ENCODE measurements at places on chromosomes 4 and X. TPM values are rescaled to one million over a fixed set of nuclear protein-coding genes. Genes with fewer than 3 reads are reported as not detected.

- no peak overlapping the region for H3K27ac ChIP-seq
- H3K4me3 ChIP-seq = no peak overlapping the region
- H3K36me3 ChIP-seq = no peaks in the 10 kb centered on the region
Observed at GRCh38 chrX:23434356-23434884, 99.8 kb downstream of the PTCHD1 start.

Gene RASL11B
- total RNA-seq = not detected

DNA sequence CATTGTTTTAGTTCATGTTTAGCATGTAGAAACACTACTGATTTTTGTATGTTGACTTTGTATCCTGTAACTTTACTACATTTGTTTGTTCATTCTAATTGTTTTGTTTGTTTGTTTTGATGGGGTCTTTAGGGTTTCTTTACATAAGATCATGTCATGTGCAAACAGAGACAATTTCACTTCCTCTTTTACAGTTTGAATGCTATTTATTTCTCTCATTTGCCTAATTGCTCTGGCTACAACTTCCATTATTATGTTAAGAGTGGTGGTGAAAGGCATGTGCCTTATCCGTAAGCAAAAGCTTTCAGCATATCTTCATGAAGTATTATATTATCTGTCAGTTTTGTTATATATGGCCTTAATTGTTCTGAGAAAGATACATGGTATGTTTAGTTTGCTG lies 571.1 kb downstream of the PCDH7 start:
- no peak for DNase-seq
- no peaks in the 10 kb centered on the region for H3K4me1 ChIP-seq
- no peak overlapping the region for H3K27ac ChIP-seq
- H3K36me3 ChIP-seq = no peaks in the 10 kb centered on the region
- no peaks in the 10 kb centered on the region for H3K27me3 ChIP-seq

Gene SMPX
- total RNA-seq = not detected

DNA sequence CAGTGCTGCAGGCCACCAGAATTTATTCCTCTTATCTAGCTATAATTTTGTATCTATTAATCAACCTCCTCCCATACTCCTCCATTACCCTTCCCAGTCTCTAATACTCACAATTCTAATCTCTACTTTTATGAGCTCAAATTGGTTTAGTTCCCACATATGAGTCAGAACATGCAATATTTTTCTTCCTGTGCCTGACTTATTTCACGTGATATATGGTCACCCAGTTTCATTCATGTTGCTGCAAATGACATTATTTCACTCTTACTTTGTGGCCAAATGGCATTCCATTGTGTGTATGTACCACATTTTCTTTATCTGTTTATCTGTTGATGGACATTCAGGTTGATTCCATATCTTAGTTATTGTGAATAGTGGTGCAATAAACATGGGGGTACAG lies 483.5 kb downstream of the ACTRT1 start:
- no peak overlapping the region for H3K27ac ChIP-seq
- H3K4me3 ChIP-seq = no peak overlapping the region
- H3K27me3 ChIP-seq = no peaks in the 10 kb centered on the region

- H3K36me3 ChIP-seq = no peaks in the 10 kb centered on the region
- H3K4me3 ChIP-seq = no peak overlapping the region
- no peaks in the 10 kb centered on the region for H3K27me3 ChIP-seq
- no peak overlapping the region for H3K27ac ChIP-seq
- no peaks in the 10 kb centered on the region for H3K4me1 ChIP-seq
Observed at GRCh38 chr4:51895158-51895557, 52.2 kb downstream of the DCUN1D4 start.

Gene SH2D1A
- total RNA-seq = 24.6 TPM

DNA sequence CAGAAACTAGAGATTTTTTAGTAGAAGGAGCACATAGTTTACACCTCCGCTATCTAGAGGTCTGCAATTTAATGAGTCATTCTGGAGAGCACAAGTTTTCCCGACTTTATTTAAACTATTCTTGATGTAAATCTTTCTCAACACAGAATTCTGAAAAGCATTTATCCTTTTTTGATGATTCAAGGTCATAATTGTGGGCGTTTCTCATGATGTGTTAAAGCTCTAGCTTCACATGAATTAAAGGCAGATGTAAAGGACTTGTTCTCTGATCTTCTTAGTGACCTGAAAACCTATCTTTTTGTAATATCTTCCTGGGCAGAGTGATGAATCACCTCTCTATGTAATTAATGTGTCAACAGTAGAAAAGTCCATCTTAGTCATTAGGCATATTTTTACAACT lies 128.8 kb downstream of the COMMD8 start:
- no peak for DNase-seq
- H3K36me3 ChIP-seq = no peaks in the 10 kb centered on the region
- H3K4me1 ChIP-seq = no peaks in the 10 kb centered on the region
- no peak overlapping the region for H3K4me3 ChIP-seq

Gene DAPP1
- 20.7 TPM for total RNA-seq

GRCh38 chrX:15492469-15492868 lies 664 bp downstream of the PIR start:
- no peak overlapping the region for H3K27ac ChIP-seq
- no peaks in the 10 kb centered on the region for H3K27me3 ChIP-seq
- DNase-seq = no peak
- no peak overlapping the region for H3K4me3 ChIP-seq

DNA sequence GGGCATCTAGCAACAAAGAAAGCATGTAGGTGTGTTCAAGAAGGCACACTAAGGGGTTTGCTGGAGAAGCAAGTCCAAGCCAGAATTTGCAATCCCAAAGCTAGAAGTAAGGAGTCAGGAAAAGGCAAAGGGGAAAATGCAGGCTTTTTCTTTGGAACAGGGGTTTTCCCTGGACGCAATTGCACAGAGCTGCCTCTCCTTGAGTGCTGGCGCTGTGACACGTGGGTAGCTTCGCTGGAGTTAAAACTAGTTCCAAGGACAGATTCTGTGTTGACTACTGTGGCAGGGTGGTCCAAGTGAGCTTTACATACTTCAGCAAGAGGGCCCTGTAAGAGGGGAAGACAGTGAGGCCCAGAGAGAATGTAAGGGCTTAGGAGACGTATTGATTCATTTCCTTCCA lies 277.1 kb downstream of the ADGRA3 start:
- H3K4me3 ChIP-seq = no peak overlapping the region
- H3K27me3 ChIP-seq = no peaks in the 10 kb centered on the region

Gene BGN
- not detected for total RNA-seq

DNA sequence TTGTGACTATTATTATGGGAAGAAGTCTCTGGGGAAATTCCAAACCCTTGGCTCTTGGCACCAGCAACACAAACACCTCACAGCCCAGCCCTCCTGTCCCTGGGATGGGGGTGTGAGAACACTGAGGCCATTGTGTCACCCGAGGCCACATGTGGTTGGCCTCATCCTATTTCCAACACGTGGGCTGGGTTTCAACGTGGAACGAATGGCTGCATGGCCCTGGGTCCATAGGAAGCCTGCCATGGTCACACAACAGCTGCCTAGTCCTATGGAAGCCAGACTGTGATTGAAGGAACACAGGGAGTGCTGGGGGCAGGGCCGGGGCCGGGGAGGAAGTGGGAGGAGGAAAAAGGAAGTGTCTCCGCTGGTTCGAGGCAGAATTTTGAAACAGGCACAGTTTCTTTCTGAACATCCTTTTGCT lies 10.0 kb downstream of the CLCN4 start:
- DNase-seq = no peak
- H3K27me3 ChIP-seq = no peaks in the 10 kb centered on the region
- no peaks in the 10 kb centered on the region for H3K4me1 ChIP-seq
- H3K27ac ChIP-seq = no peak overlapping the region
- no peaks in the 10 kb centered on the region for H3K36me3 ChIP-seq

DNA sequence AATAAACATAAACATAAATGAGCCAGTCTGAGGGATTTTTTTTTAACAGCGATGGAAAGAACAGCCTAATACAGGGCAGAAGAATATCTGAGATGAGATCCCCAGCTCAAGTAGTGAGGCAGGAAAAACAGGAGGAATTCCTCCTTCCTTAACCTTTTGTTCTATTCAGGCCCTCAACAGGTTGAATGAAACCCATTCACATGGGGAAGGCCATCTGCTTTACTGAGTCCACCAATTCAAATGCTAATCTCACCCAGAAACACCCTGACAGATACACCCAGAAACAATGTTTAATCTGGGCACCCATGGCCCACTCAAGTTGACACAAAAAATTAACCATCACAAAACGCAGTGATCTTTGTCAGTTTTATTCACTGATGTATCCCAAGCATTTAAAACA lies 45.5 kb downstream of the SMIM31 start:
- DNase-seq = no peak
- H3K36me3 ChIP-seq = no peaks in the 10 kb centered on the region
- H3K4me1 ChIP-seq = no peaks in the 10 kb centered on the region
- H3K27me3 ChIP-seq = no peaks in the 10 kb centered on the region
- no peak overlapping the region for H3K27ac ChIP-seq
- H3K4me3 ChIP-seq = no peak overlapping the region

Gene DCLK2
- 0.11 TPM for total RNA-seq

DNA sequence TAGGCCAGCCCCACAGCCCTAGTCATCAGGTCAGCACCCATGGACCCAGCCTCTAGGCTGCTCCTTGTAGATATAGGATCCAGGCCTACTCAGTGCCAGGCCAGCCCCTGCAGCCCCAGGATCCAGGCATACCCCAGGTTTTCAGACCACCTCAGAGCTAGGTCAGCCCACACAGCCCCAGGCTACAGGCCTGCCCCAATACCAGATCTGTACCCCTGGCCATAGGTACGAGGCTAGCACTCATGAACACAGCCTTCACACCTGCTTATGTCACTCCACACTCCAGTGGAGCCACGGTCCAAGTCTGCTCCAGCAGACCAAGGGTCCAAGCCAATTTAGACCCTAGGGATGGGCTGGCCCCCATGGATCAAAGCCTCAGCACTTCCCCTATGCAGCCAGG lies 191.0 kb downstream of the DLG3 start:
- no peaks in the 10 kb centered on the region for H3K27me3 ChIP-seq
- no peak for DNase-seq
- no peak overlapping the region for H3K4me3 ChIP-seq
- no peaks in the 10 kb centered on the region for H3K36me3 ChIP-seq
- H3K27ac ChIP-seq = no peak overlapping the region

- H3K27me3 ChIP-seq = no peaks in the 10 kb centered on the region
- H3K4me3 ChIP-seq = peak overlapping the region; percentile 54
- H3K4me1 ChIP-seq = peaks cover 10% of the 10 kb centered on the region
- peak overlapping the region; percentile 70 for H3K27ac ChIP-seq
- DNase-seq = peak; percentile 49
- no peaks in the 10 kb centered on the region for H3K36me3 ChIP-seq
Observed at GRCh38 chrX:49309401-49309981, 6.0 kb downstream of the GAGE10 start.

DNA sequence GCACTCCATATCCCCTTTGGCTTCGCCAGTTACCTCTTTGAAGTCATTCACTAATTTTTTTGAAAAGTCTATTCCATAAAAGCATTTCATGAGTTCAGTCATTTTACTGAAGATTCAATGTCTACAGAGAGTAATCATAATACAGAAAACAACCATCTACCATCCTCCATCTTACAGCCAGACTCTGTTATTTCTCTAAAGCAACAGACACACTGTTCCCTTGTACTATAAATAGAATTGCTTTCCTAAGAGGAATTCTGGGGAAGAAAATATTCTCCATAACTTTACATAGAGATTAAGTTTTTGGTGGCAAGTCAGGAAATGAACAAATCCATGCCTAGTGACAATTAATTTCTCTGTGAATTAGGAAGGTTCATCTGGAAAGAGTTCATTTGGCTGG lies 37.0 kb downstream of the XK start:
- H3K4me3 ChIP-seq = no peak overlapping the region
- no peaks in the 10 kb centered on the region for H3K36me3 ChIP-seq
- no peak for DNase-seq
- H3K27me3 ChIP-seq = no peaks in the 10 kb centered on the region

Gene SETD7
- 7.9 TPM for total RNA-seq

Gene FHIP1A
- 1.9 TPM for total RNA-seq

GRCh38 chrX:130260316-130260715 lies 8.4 kb downstream of the ZNF280C start:
- no peaks in the 10 kb centered on the region for H3K4me1 ChIP-seq
- H3K36me3 ChIP-seq = no peaks in the 10 kb centered on the region
- no peak overlapping the region for H3K4me3 ChIP-seq

Gene SLC16A2
- total RNA-seq = 0.38 TPM

DNA sequence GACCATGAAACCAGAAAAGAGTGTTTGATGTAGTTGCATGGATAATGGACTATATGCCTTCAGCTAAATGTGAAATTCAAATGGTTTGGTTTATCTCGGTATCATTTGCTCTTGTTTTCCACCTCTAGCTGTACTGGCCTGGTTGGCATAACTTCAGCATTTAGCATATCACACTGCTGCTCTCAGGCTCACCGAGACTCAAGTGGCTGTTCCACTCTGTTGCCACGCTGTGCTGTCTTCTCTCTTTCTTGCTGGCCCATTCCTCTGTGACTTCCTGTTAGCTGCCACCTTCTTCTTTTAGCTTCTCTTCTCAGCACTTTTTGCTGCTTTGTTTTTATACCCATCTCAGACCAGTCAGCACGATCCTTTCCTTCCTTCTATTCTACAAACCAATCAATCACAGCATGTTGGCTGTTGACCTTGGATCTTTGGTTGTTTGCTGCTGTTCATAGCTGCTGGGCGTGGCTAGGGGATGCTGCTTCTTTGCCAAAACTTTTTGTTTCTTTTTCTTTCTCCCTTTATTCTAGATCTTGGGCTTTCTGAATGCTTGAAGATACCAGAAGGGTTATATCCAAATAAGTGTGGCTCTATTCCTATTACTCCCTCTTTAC lies 24.0 kb downstream of the INTS6L start:
- H3K36me3 ChIP-seq = peaks cover 14% of the 10 kb centered on the region
- H3K27me3 ChIP-seq = no peaks in the 10 kb centered on the region
- no peak for DNase-seq
- no peak overlapping the region for H3K27ac ChIP-seq
- peaks cover 8% of the 10 kb centered on the region for H3K4me1 ChIP-seq
- H3K4me3 ChIP-seq = no peak overlapping the region

DNA sequence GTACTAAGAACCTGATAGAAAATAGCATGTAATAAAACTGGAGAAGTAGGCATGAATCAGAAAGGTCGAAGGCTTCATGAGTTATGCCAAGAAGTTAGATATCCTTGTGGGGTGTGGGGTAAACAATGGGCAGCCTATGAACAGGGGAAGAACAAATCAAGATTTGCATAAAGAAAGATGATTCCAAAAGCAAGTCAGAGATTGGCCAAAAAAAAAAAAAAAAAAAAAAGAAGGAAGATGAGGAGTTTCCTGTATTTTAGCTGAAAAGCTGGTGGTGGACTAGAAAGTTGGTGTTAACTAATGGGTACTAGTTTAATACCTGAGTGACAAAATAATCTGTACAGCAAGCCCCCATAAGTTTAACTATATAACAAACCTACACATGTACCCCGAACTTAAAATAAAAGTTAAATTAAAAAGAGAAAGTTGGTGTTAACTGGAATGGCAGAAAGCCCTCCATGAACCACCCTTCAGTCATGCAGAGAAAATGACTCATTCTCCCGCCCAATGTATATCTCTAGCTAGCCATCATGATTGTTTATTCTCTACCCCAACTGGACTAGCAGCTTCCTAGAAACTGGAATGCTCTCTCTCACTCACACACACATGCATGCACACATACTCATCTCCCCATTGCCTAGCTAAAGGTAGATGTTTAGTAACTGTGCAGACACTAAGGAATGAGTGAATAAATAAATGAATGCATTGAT lies 41.7 kb downstream of the ATP11C start:
- DNase-seq = no peak
- H3K4me1 ChIP-seq = no peaks in the 10 kb centered on the region
- no peaks in the 10 kb centered on the region for H3K27me3 ChIP-seq
- no peak overlapping the region for H3K4me3 ChIP-seq
- H3K27ac ChIP-seq = no peak overlapping the region

Gene PIR
- total RNA-seq = not detected

Data from naive thymus-derived CD4-positive, alpha-beta T cell (primary cell).